ENCODE measurements at places on chromosomes 12 and 14.

DNA sequence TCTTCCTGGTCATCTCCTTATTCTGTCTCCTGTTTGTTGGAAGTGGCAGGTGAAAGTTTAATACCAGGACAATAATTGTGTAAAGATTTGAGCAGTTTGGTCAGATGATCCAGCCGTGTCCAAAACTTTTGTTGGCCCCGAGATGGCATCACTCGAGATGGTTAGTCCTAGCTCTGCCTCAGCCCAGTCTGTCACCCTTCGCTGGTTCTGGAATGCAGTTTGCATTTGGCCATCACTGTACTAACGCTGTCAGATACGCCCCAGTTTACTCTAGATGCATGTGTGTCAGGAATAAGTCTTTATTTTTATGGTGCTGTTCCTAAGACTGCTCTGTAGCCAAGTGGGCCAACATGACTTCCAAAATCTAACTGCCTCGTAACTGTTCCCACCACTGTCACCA lies 79.6 kb downstream of the MOK start:
- DNase-seq = no peak

- DNase-seq = no peak
Observed at GRCh38 chr14:99668307-99669295, 15.5 kb upstream of the CYP46A1 start.

GRCh38 chr12:8661016-8661415 lies 1.6 kb downstream of the MFAP5 start:
- no peak for DNase-seq

DNA sequence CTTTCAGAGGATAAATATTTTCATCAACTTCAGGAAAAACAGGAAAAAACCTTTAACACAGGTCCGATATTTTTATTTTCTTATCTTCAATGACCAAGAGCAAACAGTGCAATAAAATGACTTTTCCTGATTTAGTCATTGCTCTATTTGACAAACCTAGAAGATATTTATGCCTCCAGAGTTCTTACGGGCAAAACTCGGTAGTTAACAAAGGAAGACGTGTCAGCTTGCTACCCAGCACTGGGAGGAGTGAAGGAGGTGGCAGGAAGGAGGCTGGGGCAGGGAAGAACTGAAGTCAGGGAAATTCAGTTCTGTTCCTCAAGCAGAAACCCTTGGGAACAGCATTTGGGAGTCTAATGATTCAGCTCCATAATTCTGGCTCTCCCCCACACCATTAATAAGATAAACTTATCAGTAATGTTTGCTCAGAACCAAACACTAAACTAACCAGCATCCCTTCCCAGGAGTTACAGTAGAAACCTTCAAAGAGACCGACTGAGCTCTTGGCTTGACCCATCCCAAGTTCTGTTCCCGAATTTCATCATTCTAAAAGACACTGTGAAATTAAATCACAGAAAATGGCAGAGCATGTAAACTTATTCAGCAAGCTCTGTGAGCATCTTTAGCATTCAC lies 163.3 kb downstream of the APAF1 start:
- DNase-seq = no peak

GRCh38 chr14:92610849-92611271 lies 97.3 kb downstream of the RIN3 start:
- DNase-seq = no peak

- peak; percentile 19 for DNase-seq
Observed at GRCh38 chr14:54902521-54903420, at the start of gene GCH1. TSS of gene GCH1 (minus strand) at chr14:54902826. CDS start at chr14:54902663, 163 bp downstream.

GRCh38 chr12:52122540-52122871 lies 43.0 kb downstream of the SMIM41 start:
- DNase-seq = no peak

- DNase-seq = peak; percentile 37
Observed at GRCh38 chr12:50110762-50111351, 1.2 kb upstream of the COX14 start.

DNA sequence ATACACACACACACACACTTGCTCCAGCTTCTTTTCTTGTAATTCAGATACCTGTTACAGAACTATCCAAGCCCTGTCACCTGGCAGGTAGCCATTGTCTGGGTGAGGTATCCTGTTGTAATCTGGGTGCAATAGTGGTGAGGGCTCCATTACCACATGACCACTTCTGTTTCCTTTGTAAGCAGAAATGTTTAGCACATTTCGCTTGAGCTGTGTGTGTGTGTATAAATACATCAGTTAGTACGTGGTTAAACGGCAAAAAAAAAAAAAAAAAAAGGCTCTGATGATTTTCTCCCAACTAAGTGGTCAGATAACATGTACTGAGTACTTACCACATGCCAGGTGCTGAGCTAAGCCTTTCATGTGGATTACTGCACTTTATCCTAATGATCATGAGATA lies 129.3 kb upstream of the SSTR1 start:
- no peak for DNase-seq

GRCh38 chr12:753611-754472 lies 1.5 kb downstream of the WNK1 start:
- peak; percentile 68 for DNase-seq

DNA sequence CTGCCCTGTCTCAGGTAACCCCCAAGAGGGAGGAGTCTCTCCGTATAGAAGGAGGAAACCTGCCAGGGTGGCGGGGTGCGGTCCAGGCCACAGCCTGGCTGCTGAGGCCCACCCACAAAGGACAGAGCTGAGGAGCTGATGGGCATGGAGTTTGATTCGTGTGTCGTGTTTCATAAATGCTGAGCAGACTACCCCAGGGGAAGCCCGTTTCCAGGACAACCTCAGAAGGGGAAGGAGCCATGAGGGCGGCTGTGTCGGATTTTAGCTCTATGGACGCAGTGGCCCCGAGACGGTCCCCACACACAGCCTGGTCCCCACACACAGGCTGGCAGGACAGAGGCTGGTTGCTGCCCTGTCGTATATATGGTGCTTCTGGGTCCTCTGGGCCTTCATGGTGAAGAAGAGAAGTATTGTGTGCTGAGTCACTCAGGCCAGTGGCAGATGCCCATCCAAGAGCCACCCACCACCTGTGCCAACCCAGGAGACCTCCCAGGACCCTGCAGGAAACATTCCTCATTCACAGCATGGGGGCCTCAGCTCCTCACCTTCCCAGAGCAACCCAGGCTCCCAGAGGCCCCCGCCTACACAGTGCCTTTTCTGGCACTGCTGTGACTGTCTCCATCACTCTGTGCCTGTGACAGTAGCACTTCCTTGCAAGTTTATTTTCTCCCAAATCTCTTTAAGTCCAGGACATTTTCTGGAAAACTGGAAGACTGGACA lies 63.1 kb upstream of the RIN3 start:
- no peak for DNase-seq

- no peak for DNase-seq
Observed at GRCh38 chr12:61188801-61189595, 1071.2 kb upstream of the USP15 start.

- DNase-seq = peak; percentile 40
Observed at GRCh38 chr12:123043536-123044001, 63.1 kb downstream of the ARL6IP4 start.

- DNase-seq = no peak
Observed at GRCh38 chr14:52458721-52459085, 93.6 kb downstream of the TXNDC16 start.

- DNase-seq = no peak
Observed at GRCh38 chr14:53784688-53785087, 171.9 kb downstream of the BMP4 start.
